ENCODE measurements at places on chromosomes 4 and X. TPM values are rescaled to one million over a fixed set of nuclear protein-coding genes. Genes with fewer than 3 reads are reported as not detected.

GRCh38 chrX:84717343-84717742 is 215.1 kb upstream of the HDX start:
- no peaks in the 10 kb centered on the region for H3K4me1 ChIP-seq
- H3K4me3 ChIP-seq, result no peak overlapping the region
- H3K27me3 ChIP-seq, result no peaks in the 10 kb centered on the region
- no peak for DNase-seq

DNA sequence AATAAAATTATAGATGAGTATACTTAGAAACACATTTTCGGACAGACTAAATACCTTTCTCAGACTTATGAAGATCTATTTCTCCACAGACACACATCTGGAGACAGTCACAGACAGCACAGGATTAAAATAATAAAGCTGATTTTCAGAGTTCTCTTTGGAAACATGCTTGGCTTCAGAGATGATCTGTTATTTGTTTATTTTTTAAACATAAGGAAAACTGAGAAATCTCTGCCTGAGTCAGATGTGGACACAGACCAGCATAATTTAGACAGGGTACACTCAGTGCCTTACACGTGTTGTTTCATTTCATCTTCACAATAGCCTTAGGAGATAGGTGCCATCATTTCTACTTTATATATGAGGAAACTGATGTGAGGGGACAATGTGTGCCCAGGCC is 92.1 kb downstream of the SLC9A7 start:
- H3K36me3 ChIP-seq, result no peaks in the 10 kb centered on the region
- no peak overlapping the region for H3K4me3 ChIP-seq
- DNase-seq, result no peak
- no peak overlapping the region for H3K27ac ChIP-seq
- no peaks in the 10 kb centered on the region for H3K4me1 ChIP-seq
- no peaks in the 10 kb centered on the region for H3K27me3 ChIP-seq

DNA sequence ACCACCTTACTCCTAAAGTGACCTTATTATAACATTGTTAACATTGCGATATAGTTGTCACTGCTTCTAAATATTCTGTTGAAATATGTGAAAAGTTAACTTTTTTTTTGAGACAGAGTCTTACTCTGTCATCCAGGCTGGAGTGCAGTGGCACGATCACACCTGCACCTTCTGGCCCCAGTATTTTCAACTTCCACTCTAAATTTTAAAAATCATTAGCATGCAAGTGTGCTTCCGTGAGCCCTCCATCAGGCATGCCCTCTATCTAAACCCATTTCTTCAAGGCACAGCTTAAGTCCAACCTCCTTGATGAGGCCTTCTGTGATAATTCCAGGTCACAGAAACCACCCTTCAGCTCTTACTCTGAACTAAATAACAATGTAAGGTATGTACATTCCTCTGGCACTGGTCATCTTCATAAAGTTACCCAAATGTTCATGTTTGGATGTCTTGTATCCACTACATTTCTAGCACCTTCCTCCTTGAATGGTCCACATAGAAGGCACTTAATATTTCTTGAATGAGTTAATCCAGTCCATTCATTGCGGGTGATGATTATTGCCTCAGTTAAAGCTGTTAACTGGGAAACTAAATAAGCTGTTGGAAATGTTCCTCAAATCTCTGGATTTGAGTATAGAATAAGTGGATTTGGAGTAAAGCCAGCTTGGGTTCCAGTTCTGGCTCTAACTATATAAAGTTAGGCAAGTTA is 38.6 kb upstream of the TMEM131L start:
- no peak for DNase-seq
- no peaks in the 10 kb centered on the region for H3K36me3 ChIP-seq
- peaks cover 18% of the 10 kb centered on the region for H3K4me1 ChIP-seq
- H3K4me3 ChIP-seq, result no peak overlapping the region
- H3K27ac ChIP-seq, result no peak overlapping the region
- H3K27me3 ChIP-seq, result no peaks in the 10 kb centered on the region

The CENPVL1 gene
- total RNA-seq, result not detected

The RTL5 gene
- 1.1 TPM for total RNA-seq

The XKRX gene
- 1.2 TPM for total RNA-seq

DNA sequence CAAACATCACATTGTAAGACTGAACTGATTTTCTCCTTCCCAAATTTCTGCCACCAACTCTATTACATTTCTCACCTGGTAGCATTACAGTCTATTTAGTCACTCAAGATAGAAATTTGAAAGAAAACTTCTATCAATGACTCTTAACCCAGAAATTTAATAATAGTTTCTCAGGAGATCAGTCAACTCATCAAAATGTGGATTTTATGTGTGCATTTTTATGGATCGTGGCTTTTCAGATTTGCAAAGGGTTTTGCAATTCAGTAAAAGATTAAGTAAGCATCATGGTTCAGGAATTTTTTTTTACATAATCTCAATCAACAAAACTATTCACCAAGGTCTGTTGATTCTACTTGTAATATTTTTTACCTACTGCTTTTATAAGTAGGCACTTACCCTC is 111.1 kb downstream of the CFAP299 start:
- no peaks in the 10 kb centered on the region for H3K4me1 ChIP-seq
- DNase-seq, result no peak
- no peaks in the 10 kb centered on the region for H3K27me3 ChIP-seq
- no peak overlapping the region for H3K4me3 ChIP-seq
- no peaks in the 10 kb centered on the region for H3K36me3 ChIP-seq
